ENCODE measurements at places on chromosomes 1 and 21.

GRCh38 chr1:153728305-153729066 lies 636 bp downstream of the INTS3 start:
- DNase-seq: peak; percentile 35

DNA sequence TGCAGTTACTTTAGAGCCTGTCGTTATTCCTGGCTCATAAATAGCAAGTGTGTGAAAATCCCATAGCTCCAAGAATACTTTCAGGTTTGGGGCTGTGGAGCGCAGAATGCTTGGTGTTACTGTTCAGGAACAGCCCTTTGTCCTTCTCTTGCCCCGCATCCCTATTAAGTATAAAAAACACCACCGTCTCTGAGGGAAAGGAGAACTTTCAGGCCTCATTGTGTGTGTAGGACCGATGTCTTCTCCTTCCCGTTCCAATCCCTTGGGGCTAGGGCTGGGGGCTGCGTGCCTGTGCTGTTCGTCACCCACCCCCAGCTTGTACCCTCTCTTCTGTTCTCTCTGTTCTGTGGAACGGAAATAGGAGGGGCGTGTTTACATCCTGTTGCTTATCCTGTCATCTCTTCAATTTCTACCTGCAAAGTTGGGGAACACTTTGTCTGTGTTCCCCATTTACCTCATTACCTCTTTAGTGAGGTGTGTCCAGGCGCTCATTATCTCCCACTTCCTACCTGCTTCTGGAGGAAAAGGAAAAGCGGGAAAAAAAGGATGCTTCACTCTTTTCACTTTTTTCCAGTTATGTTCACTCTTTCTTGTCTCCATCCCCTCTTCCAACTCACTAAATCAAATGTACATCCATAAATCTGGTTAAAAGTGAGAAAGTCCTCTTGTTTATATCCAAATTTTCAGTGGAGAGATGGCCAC lies 788 bp upstream of the TXNIP start:
- DNase-seq: peak; percentile 44

- no peak for DNase-seq
Observed at GRCh38 chr1:64472805-64473204, 2.9 kb downstream of the CACHD1 start.

- DNase-seq: no peak
Observed at GRCh38 chr1:16975838-16976237, 4.6 kb downstream of the MFAP2 start.

DNA sequence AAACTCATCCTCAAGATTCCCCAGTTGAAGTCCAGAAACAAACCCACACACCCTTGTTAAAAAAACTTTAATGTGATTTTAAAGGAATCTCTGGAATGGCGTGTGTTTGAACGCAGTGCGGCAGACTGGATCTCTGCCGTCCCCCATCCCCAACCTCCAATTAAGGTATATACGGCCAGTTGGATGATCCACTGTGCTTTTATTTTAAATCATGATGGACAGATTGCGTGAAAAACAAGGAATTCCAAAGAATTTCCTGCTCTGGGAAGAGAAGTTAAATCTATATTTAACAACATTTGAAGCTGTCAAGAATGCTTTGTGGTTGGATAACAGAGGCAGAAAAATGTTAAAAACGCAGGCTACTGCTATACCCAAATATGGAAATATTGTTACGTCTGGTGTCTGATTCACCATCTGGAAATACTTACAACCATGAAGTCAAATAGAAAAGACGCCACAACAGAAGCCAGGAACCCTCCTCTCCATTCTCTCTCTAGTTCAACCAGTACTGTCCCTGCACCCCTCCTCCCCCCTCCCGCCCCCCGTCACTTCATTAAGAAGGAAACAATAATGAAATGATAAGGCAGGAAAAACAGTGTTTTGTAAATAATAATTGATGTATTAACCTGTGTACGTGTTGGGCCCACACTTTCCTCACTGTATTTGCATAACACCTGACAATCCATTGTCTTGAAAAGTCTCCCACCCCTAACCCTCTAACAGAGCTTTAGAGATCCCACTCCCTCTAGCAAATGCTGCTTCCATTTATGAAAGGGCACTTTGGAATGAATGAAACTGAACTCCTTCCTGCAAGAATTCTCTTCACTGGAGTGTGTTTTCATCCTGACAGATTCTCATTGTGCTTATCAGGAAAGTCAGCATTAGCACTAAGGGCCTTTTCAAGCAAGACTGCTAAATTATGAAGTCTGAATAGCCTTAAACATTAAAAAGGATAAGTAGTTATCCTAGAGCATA lies 2.0 kb upstream of the CCN1 start:
- DNase-seq: no peak

- peak; percentile 98 for DNase-seq
Observed at GRCh38 chr1:30707412-30708360, 15.7 kb downstream of the MATN1 start.

DNA sequence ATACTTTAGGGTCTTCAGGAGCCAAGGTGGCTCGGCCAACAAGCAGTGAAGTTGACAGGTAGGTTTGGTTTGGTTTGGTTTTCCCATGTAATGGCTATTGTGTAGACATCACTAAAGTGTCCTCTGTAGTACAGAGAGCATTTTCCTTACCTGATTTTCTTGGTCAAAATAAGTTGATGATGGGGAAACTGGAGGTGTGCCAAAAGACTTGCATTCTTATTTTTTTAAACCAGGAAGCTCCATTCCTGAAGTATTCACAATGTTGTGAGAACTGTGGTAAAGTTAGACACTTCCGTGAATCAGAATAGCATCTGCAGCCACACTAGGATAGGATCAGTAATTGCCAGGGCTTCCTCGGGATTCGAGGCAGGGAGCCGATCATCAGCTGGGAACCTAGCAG lies 2.9 kb downstream of the ZBTB37 start:
- DNase-seq: no peak

DNA sequence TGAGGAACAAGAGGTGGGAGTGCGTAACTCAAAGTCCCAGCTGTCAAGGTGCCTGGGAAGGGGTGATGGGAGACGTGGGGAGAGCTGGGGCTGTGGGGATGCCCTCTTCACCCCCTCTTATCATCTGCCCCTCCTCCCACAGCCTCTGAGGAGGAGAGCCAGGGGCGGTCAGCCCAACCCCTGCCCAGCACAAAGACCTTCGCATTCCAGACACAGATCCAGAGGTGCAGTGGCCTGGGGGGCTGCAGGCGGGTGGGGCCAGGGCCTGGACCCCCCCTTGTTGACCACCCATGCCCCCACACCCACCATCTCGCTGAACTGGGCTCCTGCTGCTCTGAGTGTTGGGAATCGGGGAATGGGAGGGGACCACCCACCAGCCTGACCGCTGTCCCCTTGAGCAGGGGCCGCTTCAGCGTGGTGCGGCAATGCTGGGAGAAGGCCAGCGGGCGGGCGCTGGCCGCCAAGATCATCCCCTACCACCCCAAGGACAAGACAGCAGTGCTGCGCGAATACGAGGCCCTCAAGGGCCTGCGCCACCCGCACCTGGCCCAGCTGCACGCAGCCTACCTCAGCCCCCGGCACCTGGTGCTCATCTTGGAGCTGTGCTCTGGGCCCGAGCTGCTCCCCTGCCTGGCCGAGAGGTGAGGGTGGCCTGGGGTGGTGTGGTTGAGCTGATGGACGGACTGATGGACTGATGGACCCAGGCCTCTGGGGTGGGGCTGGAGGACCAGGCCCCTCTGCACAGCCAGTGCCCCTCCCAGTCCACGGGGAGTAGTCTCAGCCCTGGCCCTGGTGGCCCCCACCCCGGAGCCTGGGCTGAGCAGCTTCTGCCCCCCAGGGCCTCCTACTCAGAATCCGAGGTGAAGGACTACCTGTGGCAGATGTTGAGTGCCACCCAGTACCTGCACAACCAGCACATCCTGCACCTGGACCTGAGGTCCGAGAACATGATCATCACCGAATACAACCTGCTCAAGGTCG lies 29.7 kb downstream of the TRIM11 start:
- DNase-seq: no peak

- DNase-seq: no peak
Observed at GRCh38 chr1:59699227-59699847, 115.4 kb upstream of the HOOK1 start.

DNA sequence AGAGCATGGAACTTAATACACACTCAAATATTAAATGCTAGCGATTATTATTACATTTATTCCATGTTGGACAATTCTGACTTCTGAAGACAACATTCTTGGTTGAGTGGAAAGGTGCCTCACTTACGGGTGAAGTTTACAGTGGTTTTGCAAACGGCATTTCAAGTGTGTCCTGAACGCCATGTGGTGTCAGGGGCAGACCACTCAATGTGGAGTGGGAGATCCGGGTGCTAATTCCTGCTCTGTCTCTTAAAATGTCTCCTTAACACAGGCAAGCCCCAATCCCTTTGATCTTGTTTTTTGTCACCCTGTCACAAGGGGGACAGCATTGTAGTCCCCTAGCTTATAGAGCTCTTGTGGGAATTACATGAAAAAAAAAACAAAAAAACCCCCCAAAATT lies 5.6 kb upstream of the TDRD10 start:
- DNase-seq: peak; percentile 37

- no peak for DNase-seq
Observed at GRCh38 chr1:30908696-30909364, at the start of gene SDC3. TSS of gene SDC3 (minus strand) at chr1:30908758. CDS start at chr1:30908586, 172 bp downstream.

DNA sequence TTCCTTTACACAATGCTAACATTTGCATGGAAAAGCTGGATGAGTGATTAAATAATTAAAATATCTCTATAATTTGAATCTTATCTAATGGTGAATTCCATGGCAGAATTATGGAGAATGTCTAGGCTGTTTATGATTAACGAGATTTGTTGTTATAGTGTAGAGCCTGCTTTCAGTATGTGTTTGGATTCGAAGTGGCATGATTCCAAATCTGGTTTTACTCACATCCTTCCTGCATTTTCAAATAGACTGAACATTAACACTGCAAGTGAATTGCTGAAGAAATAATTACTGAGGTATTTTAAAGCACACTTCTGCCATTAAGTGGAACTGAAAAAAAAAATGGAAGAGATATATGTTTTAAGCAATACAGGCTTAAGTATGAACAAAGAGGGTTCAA lies 5.1 kb upstream of the NEK7 start:
- DNase-seq: no peak

GRCh38 chr21:33128538-33128937 lies 58.6 kb downstream of the OLIG1 start:
- DNase-seq: no peak

DNA sequence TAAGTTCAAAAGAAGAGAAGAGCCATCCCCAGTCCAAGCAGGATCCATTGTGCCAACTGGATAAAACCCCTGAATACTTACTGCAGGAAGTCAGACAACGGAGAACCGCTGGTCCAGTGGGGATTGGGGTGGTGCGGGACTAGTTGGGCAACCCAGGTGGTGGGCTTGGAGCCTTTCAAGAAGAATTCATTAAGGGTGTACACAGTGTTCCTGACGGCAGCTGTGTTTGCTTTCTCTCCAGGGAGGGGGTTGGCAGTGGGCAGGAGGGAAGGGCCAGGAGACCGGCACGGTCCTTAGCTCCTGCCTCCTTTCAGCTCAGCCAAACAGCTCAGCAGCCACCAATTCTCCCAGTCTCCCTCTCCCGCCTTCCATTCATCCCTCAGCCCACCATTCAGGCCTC lies 7.1 kb upstream of the CDK18 start:
- DNase-seq: no peak

DNA sequence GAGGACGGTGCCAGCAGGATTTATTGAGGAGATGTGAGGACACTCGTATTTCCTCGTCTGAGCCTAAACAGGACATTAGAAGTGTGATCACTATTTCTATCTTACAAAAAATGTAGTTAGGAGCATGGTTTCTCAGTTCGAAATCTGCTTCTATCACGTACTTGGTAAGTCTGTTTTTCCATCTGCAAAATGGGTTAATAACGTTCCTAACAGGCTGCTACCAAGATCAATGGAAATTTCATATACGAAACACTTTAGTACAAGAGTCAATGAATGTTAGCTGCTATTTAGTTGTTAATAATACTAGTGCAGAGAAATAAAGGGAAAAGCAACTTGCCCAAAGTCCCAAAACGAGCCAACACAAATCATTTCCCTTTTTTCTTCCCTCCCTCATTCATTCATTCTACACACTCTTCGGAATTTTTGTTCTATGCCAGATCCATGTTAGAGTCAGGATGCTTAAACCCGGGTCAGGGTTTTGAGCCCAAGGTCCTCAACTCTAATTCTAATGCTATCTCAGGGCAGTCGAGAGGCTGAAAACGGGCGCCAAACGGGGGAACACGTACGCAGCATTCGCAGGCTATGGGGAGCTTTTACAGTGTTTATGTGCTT lies 608 bp downstream of the SNRNP40 start:
- no peak for DNase-seq

DNA sequence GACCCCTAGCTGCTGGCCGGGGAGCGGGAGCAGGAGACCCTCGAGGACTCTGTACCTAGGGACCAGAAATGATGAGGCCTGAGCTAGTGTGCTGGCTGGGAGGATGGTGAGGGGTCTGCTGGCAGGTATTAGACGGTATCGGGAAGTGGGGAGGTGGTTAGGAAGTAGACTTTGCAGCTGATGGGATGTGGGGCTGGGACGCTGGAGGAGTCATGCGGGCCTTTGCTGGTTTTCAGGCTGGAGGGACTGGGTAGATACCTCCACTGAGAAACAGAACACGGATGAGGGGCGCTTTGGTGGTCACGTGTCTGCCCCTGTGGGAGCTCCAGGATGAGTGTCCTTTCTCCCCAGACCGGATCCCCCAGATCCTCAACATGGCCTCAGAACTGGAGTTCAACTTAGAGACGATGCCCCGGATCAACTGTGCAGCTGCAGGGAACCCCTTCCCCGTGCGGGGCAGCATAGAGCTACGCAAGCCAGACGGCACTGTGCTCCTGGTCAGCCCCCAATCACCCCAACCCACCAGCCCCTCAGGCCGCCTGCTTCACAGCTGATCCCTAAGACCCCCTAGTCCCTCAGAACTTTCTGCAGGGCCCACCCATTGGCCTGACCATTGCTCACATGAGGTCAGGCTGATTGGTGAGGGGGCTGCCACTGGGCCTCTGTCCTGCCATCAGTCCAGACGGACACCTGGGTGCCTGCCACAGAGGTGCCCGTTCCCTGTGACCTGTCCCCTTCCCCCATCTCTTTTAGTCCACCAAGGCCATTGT lies 8.0 kb downstream of the TIE1 start:
- DNase-seq: no peak

DNA sequence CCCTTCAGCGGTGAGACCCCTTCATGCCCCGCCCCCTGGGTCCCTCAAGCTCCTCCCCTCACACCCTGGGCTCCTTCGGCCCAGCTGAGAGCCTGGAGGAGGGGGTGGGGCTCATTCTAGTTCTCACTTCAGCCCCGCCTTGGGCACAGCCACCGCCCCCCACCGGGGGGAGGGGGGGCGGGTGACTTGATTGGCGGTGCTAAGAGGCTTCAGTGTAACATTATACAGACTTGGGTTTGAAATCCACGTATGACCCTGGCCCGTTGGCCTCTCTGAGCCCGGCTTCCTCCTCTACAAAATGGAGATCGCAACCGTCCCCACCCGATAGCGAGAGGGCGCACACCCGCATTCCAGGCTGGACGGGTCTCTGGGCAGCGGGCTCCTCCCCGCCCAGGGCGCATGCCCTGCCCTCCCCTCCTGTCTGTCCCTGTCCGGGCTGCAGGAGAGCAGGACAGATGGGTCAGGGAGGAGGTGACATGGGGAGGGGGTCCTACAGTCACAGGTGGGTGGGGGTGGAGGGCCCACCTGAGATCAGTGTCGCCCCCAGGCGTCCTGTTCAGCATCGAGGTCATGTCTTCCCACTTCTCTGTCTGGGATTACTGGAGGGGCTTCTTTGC lies 5.1 kb downstream of the CLCNKB start:
- no peak for DNase-seq
